ENCODE measurements at places on chromosomes 7 and 10.
A peak's percentile ranks its signal among the peaks of the same experiment; 100 is the strongest.

DNA sequence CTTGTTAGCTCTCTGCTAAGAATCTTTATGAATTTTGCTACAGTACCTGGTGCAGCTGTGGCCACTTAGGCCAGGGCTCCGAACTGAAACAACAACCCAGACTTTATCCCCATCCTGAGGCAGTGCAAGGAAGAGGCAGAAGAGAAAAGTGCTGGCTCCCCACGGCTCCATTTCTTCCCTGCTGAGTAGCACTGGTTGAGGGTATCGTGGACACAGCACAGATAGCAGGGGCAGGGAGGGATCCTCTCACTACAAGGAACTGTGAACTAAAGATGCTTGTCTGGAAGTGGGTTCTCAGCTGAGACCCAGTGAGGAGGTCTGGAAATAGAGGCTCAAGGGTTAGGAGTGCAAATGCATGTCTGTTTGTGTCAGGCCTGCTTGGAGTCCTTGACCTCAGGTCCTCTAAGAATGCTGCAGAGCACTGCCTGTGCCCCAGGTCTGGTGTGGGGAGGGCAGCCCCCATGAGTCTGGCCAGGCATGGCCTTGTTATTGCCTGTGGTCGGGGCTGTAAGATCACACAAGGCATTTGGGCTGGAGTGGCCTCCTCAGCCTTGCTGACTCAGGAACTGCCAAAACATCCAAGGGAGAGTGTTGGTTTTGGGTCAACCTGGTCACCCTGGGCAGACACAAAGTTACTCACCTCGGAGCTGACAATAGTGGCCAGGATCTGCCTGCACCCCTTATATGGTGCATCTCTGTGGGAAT is 58.1 kb downstream of the DMBT1 start:
- no peak for DNase-seq

GRCh38 chr7:69656890-69657289 is 58.6 kb downstream of the AUTS2 start:
- no peak for DNase-seq

GRCh38 chr10:14648946-14649345 is 125.8 kb downstream of the FAM107B start:
- no peak for DNase-seq

GRCh38 chr7:134514106-134514505 is 13.3 kb upstream of the AKR1B10 start:
- DNase-seq: no peak

- DNase-seq: peak; percentile 8
Observed at GRCh38 chr10:96229568-96230030, 41.8 kb downstream of the BLNK start.

DNA sequence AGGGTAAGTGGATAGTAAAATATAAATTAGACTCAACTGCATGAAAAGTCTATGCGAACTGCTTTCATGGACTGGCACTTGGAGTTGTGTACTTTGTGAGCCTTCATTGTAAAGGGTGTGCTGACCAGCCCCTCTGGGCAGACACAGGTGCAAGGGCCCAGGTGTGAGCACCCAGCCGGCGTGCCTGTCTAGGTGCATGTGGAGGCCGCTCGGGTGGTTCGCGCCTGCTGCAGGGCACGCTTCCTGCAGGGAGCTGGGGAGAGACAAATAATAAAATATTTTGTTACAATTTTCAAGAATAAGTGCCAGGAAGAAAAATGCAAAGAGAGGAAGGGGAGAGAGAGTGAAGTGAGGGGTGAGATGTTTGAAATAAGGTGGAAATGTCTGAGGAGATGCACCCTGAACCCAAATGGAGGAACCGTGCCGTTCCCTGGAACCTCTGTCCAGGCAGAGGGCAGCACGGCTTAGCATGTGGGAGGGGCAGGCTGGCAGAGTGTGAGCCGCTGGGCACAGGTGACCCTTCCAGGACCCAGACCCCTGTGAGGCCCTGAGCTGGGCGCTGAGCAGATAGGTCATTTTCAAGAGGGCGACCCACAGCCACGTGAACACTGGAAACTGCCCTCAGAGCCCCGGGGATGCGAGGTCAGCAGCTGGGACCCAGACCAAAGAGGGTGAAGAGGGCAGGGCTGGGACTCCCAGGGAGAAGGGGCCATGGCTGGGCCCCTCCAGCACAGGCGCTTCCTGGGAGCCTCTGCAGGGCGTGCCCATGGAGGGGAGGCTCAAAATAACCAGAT is 28.7 kb downstream of the RNF32 start:
- no peak for DNase-seq

- DNase-seq: no peak
Observed at GRCh38 chr7:15692501-15693020, 6.1 kb upstream of the MEOX2 start.

GRCh38 chr10:6151087-6151977 is 51.4 kb upstream of the PFKFB3 start:
- no peak for DNase-seq

DNA sequence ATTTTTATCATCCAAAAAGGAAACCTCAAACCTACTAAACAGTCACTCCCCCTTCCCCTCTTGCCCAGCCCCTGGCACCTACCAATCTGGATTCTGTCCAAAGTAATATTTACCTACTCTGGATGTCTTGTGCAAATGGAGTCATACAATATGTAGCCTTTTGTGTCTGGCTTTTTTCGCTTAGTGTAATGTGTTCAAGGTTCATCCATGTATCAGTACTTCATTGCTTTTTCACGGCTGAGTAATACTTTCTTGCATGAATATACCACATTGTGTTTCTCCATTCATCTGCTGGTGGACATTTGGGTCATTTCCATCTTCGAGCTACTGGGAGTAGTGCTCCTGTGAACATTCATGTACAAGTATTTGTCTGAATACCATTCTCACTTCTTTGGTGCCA is 113.6 kb downstream of the EEPD1 start:
- no peak for DNase-seq

DNA sequence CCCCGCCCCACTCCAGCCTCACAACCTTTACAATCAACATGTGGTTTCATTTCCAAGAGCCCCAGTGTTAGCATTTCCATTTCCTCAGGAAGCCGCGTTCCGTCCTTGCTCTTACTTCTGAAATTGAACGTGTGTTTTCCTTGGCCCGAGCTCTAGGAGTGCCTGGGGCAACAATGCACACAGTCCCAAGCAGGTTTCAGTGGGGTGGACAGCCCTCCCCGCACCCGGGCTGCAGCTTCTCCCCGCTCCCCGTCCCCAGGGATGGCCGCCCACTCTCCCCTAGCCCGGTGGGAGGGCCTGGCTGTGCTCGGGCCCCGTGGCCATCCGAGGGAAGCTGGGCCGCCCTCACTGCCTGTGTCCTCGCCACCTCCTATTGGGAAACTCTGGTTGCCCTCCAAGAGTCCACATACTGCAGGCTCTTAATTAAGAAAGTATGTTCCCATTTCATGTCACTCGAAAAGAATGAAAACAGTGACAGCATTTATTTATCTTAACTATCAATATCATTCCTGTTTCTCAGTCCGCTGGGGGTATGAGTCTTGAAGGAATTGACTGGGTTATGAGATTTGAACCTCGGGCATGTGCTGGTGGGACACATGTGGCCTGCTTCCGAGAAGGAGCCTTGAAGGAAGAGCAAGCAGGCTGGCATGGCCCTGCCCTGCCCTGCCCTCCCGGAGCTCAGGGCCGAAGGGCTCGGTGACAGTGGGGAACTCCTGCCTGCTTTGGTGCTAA is 163.8 kb downstream of the GRK5 start:
- DNase-seq: no peak

DNA sequence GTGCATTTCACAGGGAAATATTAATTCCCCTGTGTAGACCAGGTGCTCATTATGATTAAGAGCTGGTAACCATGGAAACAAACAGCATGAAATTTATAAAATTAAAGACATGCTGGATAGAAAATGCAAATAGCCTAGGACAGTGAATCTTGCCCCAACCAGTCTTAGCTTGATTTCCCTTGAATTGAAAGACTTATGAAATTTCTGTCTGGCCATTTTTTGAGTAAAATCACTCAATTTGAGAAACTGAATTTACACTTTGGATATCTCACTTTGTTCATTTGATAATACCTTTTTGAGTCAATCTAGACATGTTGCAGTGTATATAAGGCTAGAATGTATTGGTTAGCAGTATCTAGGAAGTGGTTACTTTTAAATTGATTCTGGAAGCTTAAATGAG is 4.4 kb upstream of the SMIM30 start:
- no peak for DNase-seq

GRCh38 chr7:2559283-2559950 is 638 bp downstream of the IQCE start:
- DNase-seq: no peak

GRCh38 chr7:99112097-99112496 is 31.8 kb downstream of the SMURF1 start:
- DNase-seq: no peak

DNA sequence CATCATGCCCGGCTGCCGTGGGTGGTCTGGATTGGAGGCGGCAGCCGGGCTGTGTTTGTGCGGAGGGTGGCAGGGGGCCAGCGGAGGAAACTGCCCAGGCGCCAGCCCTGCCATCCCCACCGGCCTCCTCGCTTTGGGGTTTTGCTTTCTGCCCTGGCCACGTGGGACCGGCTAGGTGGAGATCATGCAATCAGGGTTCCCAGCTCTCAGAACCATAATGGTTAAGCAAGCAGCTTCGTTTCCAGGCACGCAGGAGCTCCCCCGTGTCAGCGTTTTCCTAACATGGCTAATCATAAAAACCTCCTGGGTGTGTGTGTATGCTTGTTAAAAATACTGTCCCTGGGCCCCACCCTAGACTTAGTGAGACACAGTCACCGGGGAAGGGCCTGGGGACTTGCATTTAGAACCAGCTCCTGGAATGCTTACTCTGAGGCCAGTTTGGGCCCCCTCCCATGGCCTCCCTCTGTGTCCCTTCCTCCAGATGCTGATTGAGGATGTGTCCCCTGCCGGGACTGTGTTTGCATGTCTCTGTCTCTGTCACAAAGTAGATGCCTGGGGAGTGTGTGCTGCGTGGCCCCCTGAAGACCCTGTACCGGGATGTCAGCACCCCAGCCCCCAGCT is 119.3 kb downstream of the CUX1 start:
- DNase-seq: no peak

DNA sequence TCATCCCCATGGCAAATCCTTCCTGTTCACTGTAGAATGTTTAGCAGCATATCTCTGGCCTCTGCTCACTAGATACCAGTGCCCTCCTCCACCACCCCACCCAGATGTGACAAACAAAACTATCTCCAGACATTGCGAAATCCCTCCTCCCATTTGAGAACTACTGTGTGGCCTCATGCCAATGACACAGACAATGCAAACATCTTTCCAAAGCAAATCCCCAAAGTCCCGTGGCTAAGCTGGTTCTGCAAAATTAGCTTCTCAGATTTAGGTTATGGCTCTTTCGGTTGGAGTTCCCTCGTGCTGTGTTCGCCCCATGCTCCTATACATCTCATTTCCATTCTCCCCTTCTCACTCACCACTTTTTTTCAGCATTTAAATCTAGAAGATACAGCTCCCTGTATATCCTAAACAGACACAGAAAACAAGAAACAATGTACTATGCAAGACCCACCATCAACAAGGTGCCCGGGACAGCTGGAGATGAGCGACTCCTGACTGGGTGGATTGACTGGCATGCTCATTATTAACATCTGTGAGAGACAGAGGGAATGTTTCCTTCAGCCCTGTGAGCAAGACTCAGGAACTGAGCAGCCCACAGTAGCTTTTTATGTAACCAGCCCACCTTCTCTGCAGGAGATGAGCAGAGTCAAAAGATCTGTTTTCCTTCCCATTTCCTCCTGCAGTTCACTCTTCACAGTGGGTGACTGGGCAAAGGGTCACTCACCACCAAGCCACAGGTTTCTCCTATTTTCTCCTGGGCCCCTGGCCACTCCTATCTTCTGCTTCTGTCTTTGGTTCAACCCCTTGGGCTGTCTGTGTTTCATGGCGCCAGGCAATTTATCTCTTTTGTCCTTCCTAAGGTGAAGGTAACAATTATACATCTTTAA is 225.7 kb upstream of the AOAH start:
- no peak for DNase-seq

DNA sequence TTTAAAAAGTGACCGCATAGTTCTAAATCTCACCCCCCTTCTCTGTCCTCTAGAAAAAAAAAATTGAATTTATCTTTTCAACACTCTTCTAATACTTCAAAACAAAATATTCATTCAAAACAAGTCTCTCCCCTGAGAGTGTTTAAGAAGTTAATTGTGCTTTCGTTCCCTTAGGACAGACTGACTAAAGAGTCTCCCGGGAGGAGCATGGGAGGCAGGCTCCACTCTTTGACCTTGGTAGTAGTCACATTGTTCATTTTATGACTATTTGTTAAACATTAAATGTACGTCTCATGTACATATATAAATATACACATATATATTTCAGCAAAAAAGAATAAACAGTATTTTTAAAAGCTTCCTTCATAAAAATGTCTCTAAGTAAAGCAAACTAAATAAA is 35.3 kb upstream of the SPOCK2 start:
- no peak for DNase-seq

DNA sequence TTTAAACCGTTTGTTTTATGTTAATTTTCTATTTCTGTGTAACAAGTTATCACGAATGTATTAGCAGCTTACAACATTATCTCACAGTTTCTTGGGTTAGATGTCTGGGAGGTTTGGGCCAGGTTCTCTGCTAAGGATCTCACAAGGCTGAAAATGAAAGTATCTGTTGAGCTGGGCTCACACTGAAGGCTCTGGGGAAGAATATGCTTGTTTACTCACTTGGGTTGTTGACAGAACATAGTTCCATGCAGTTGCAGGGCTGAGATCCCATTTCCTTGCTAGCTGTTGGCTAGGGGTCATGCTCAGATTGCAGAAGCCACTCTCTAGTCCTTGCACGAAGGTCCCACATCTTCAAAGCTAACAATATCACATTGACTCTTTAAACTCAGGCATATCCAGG is 266.6 kb upstream of the GNAI1 start:
- no peak for DNase-seq

DNA sequence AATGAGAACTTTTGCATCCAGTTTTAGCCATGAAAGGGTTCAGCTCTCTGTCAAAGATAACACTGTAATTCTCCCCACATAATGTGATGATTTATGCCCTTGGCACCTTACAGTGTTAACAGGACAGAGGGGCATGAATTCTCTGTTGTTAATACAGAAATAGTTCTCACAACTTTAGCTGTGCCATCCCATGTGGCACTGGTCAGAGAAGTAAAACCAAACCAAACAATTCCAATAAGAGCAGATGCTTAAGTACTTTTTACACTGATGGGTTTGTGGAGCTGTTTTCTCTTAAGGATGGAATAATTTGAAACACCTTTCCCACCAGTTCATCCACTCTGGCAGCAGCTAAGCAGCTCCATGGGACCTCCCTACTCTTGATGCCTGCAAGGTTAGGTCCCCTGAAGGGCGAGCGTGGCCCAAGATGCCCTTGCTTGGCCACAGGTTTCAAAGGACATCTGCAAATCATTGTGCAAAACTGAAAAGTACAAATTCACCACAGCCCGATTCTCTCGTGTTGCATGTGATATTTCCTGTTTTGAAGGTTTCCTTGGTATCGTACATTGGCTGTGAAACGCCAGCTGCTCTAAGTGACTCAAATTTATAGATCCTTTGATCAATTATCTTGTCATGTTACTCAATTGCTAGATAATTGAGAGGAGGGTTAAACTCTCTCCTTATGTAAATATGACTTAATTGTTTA is 82.5 kb upstream of the CREB5 start:
- peak; percentile 4 for DNase-seq

- no peak for DNase-seq
Observed at GRCh38 chr10:37865957-37866803, 8.8 kb upstream of the ZNF248 start.

All from stimulated activated CD8-positive, alpha-beta memory T cell treated with anti-CD3 and anti-CD28 coated beads, Interleukin-2, amount 100 ng/mL, for 1 hour (primary cell).